ENCODE measurements at places on chromosomes 12 and 14. TPM values are rescaled to one million over a fixed set of nuclear protein-coding genes. Genes with fewer than 3 reads are reported as not detected.

DNA sequence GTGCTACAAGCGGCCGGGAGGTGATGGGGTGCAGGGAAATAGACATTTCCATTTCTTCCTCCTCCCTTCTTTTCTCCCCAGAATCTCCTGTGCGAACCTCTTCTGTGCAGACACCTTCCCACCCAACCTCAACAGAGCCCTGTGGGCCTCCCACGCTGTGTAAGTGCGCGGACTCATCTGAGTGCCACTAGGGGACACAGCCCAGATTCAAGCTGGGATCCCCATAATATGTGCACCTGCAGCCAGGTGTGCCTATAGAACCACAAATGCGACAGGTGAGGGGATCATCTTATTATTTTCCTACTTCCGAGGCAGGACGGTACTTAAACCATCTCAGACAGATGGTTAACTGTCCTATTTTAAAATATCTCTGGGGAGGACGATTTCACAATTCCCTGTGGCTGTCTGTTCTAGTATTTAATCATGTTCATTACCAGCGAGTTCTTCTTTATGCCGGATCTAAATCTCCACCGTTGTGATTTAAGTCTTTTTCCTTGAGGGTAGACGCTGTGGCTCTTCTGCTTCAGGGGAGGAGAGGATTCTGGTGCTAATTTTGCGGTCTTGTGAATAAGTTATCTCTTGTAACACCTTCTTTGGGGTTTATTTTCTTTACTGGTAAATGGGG, 17.2 kb upstream of the CACNA1C start:
- DNase-seq, result no peak
- H3K4me3 ChIP-seq, result peak overlapping the region; percentile 56

- H3K36me3 ChIP-seq, result no peaks in the 10 kb centered on the region
- DNase-seq, result no peak
- H3K4me3 ChIP-seq, result no peak overlapping the region
- peaks cover 20% of the 10 kb centered on the region for H3K4me1 ChIP-seq
These were observed 4.2 kb downstream of the ERO1A start for GRCh38 chr14:52690983-52691760.

GRCh38 chr12:9103050-9103849, 12.5 kb downstream of the A2M start:
- no peaks in the 10 kb centered on the region for H3K36me3 ChIP-seq
- no peak overlapping the region for H3K27ac ChIP-seq
- no peak overlapping the region for H3K4me3 ChIP-seq
- DNase-seq, result no peak
- no peaks in the 10 kb centered on the region for H3K27me3 ChIP-seq

DNA sequence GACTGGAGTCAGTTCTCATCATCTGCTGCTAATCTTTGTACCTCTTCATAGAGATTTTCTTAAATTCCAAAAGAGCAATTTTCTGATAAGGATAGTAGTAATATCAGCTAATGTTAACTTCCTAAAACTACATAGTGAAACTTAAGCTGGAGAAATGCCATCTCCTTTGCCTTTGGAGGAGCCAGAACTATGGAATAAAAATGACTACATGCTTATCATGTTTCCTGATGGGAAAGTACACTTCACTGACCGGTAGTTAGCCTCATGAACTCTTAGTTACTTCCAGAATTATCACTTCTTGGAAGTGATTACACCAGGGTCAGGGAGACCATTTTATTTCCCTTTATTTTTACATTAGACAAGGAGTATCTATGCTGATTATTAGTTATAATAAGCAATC, 1222.1 kb upstream of the TMEM132C start:
- no peaks in the 10 kb centered on the region for H3K4me1 ChIP-seq
- H3K4me3 ChIP-seq, result no peak overlapping the region
- no peak for DNase-seq
- H3K36me3 ChIP-seq, result no peaks in the 10 kb centered on the region

- no peaks in the 10 kb centered on the region for H3K27me3 ChIP-seq
- DNase-seq, result no peak
- no peaks in the 10 kb centered on the region for H3K4me1 ChIP-seq
- no peak overlapping the region for H3K27ac ChIP-seq
These were observed 157.1 kb upstream of the GRIN2B start for GRCh38 chr12:14138495-14138894.

GRCh38 chr12:101854747-101855146, 22.6 kb upstream of the DRAM1 start:
- no peak for DNase-seq
- H3K4me3 ChIP-seq, result no peak overlapping the region
- H3K36me3 ChIP-seq, result no peaks in the 10 kb centered on the region
- H3K27me3 ChIP-seq, result no peaks in the 10 kb centered on the region
- no peak overlapping the region for H3K27ac ChIP-seq

GRCh38 chr12:28425526-28425925, 235.3 kb downstream of the CCDC91 start:
- H3K36me3 ChIP-seq, result no peaks in the 10 kb centered on the region
- no peak for DNase-seq
- no peak overlapping the region for H3K4me3 ChIP-seq
- H3K4me1 ChIP-seq, result no peaks in the 10 kb centered on the region
- no peaks in the 10 kb centered on the region for H3K27me3 ChIP-seq

GRCh38 chr12:778615-779014, 26.2 kb downstream of the WNK1 start:
- H3K27ac ChIP-seq, result peak overlapping the region; percentile 49
- H3K4me1 ChIP-seq, result peaks cover 67% of the 10 kb centered on the region
- H3K27me3 ChIP-seq, result no peaks in the 10 kb centered on the region
- H3K36me3 ChIP-seq, result no peaks in the 10 kb centered on the region
- no peak overlapping the region for H3K4me3 ChIP-seq

DNA sequence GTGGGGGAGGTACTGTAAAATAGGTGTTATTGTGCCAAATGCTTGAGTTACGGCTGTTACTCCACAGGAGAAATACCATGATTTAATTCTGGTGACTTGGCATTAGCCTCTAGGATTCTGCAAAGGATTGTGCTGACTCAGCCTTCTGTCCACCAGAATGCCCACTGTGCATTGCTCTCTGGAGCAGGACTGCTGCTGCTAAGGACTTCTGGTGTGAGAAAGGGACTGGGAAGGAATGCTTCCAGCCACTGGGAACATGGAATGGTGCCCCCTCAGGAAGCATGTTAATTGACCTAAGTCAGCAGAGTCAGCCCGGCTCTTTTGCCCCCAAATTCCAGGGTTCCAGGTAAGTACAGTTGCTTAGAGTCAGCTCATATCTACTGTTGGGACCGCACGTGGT, 32.9 kb downstream of the ZFHX2 start:
- no peaks in the 10 kb centered on the region for H3K36me3 ChIP-seq
- H3K4me1 ChIP-seq, result no peaks in the 10 kb centered on the region
- H3K27me3 ChIP-seq, result no peaks in the 10 kb centered on the region
- DNase-seq, result no peak

DNA sequence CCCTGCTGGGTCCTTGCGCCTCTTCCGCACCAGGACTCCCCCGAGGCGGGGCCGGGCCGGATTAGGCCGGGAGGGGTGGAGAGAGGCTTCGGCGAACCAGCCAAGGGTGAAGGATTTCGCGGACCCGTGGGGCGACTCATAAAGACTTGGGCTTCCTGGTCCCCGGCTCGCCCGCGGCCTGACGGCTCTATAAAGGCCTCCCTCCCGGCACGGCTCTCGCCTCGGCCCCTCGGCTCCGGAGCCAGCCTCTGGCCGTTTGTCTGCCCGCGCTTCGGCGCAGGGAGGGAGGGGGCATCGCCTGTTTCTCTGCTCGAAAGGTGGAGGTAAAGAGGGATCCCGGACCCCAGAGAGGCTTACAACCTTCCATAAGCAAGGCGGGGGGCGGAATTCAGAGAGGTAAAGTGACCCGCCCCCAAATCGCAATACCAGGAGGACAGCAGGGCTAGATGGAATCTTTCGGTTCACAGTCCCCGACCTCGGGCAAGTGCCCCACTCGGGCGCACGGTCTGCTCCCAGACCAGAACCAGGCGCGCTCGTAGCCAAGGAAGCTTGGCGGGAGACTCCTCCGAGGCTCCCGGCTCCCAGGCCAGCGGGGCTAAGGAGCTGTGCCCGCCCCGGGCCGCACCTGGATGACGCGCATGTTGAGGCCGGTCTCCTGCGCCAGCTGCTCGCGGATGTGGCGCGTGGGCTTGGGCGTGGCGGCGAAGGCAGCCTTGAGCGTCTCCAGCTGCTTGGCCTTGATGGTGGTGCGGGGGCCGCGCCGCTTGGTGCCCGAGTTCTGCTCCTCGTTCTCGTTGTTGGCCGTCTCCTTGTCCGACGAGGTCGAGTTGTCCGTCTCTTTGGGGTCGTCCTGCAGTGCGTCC, 3.9 kb downstream of the LHX5 start:
- H3K27me3 ChIP-seq, result peaks cover 58% of the 10 kb centered on the region
- H3K36me3 ChIP-seq, result no peaks in the 10 kb centered on the region
- no peak overlapping the region for H3K4me3 ChIP-seq
- H3K27ac ChIP-seq, result no peak overlapping the region
- no peak for DNase-seq

DNA sequence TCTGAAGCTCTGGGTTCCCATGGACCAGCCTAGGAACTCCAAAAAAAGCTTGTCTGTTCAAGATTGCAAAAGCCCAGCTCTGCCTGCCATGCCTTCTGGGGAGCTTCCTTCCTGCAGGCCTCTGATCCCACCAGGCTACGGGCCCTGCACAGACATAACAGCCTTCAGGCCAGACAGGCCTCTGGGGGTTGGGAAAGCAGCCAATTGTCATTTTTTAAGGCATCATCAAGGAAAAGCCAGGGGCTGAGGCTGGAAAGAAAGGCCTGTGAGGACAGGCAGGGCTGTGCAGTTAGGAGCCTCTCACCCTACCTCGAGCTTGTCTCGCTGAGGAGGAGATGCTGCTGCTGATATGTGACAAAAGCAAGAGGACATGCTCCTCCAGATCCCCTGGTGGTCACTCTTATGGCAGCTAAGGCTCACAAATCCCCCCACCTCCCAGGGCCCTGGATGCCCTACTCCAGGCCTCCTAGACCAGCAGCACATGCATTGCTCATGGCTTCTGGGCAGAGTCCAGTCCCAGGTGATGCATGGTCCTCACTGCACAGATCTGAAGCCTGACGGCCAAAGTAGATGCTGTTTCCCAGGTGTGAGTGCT, 2.9 kb downstream of the TMEM229B start:
- H3K27me3 ChIP-seq, result no peaks in the 10 kb centered on the region
- H3K4me3 ChIP-seq, result no peak overlapping the region
- DNase-seq, result no peak
- no peaks in the 10 kb centered on the region for H3K4me1 ChIP-seq

DNA sequence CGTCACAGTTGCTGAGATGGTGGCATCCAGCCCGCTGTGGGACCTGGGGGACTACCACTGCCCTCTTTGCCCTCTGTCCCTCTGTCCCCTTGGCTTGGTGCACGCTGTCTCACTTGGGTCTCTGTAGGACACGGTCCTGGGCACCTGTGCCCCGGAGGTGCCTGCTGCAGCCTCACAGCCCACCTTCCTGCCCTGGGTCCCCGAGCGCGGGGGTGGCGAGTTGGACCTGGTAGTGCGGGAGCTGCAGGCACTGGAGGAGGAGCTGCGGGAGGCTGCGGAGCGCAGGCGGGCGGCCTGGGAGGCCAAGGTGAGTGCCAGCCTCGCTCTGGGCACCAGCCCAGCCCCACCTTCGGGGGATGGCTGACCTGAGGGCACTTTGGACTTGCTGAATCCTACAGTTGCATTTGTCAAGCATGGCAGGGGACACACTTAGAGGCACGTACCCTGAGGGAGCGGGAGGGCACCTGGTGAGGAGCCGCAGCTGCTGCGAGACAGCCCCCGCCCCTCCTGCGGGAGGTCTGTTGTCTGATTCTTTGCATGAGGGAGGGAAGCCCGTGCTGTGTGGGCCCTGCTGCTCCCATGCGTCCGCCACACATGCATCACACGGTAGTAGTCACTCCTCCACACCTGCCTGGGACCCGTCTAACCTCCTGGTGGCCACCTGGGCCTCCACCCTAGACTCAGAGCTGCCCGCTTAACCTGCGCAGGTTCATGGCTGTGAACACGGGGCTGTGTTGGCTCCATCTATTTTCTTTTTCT, 6.8 kb downstream of the TEDC1 start:
- no peaks in the 10 kb centered on the region for H3K27me3 ChIP-seq
- no peak for DNase-seq
- no peak overlapping the region for H3K27ac ChIP-seq
- no peaks in the 10 kb centered on the region for H3K36me3 ChIP-seq

DNA sequence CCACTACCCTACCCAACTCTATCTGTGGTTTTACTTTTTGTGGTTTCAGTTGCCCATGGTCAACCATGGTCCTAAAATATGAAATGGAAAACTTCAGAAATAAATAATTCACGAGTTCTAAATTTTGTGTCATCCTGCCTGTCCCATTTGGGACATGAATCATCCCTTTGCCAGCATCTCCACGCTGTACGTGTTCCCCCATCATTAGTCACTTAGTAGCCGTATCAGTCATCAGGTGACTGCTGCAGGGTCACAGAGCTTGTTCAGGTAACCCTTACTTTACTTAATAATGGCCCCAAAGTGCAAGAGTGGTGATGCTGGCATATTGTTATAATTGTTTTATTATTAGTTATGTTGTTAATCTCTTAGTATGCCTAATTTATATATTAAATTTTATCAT, 209.9 kb downstream of the ITPR2 start:
- H3K27ac ChIP-seq, result no peak overlapping the region
- no peak overlapping the region for H3K4me3 ChIP-seq
- no peak for DNase-seq
- no peaks in the 10 kb centered on the region for H3K4me1 ChIP-seq

GRCh38 chr12:92304371-92305055, 158.9 kb upstream of the BTG1 start:
- no peak for DNase-seq
- no peaks in the 10 kb centered on the region for H3K27me3 ChIP-seq
- H3K4me3 ChIP-seq, result no peak overlapping the region
- H3K27ac ChIP-seq, result no peak overlapping the region
- H3K4me1 ChIP-seq, result no peaks in the 10 kb centered on the region

Gene RNASE7
- not detected for total RNA-seq

Gene TNFAIP2
- total RNA-seq, result 491 TPM

Gene GRIP1
- 9.2 TPM for total RNA-seq
